Activated T-helper 1 cell treated with anti-CD3 and anti-CD28 coated beads, Interleukin-12 subunit alpha, Interleukin-12 subunit beta, Interleukin-2, Interleukin-4 antibody, amounts not matched to agents 30 ng/mL and 10 ng/mL and 1 ng/mL, durations not matched to agents 14 hours and 24 hours and 36 hours (primary cell): ENCODE measurements at places on chromosomes 2 and 18.

- DNase-seq, result no peak
Observed at GRCh38 chr2:219571311-219572236, at the start of gene OBSL1. OBSL1 (minus strand) TSS chr2:219571539; CDS start chr2:219571232, 307 bp downstream.

DNA sequence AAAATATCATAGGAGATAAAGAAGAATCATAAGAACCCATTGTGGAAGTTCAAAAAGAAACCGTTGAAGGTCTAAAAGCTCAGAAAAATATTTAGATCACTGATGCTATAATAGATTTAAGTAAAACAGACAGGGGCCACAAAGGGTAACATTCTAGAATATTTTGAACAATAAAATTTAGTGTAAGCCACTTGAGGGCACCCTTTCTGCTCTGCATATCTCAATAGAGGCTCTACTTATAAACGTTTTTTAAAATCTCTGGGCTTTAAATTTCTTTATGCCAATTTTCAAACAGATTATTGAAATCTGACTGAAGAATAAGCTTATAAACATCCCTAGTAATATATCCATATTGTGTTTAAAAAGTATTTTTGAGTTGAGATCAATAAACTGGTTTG, 57.6 kb upstream of the IL1RL1 start:
- no peak for DNase-seq

DNA sequence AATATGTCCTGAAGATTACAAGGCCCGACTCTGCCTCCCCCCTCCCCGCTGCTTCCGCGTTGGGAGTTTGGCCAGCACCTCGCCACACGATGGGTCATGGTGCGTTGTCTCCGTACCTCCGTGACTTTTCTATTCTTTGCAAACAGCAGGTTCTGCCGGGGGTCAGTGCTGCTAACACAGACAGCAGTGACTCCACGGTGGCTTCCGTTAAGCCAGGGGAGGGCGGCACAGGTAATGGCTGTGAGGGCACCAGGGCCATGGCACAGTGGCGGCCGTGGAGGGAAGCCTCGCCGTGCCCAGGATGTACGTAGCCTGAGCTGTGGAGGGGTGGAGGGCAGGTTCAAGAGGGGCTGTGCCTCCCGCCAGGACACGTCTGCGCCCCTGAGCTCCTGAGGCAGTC, 115.5 kb downstream of the NFATC1 start:
- no peak for DNase-seq

DNA sequence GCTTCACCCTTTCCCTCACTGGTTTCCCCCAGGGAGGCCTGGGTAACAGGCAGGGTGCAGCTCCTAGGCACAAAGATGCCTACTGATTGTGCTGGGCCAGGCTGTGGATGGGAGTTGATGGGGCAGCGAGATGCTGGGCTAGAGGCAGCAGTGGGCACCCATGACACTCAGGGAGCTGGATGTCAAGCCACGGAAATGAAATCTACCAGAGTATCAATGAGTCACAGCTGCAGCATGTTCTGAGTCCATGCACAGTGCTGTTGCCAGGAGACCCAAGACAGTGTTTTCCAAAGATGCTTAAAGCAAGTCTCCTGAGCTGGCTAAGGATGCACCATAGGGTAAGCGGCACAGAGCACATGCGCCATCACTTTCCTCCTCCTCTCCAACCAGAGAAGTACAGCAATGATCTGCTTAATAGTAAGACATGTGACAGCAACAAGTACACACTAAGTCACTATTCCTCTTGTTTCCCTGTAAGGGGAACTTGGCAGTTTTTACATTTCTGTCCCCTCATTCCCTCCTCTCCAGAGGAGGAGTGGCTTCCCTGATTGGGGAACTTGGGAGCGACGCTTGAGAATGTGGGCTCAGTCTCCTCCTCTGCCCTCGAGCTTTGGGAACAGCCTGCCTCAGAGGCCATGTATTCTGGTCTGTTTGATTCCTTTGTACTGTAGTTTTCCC, 57.2 kb downstream of the CDC42EP3 start:
- no peak for DNase-seq

- no peak for DNase-seq
Observed at GRCh38 chr2:231228974-231229529, 30.6 kb downstream of the ARMC9 start.

GRCh38 chr2:232363784-232364615, 14.6 kb upstream of the ALPP start:
- peak; percentile 28 for DNase-seq

DNA sequence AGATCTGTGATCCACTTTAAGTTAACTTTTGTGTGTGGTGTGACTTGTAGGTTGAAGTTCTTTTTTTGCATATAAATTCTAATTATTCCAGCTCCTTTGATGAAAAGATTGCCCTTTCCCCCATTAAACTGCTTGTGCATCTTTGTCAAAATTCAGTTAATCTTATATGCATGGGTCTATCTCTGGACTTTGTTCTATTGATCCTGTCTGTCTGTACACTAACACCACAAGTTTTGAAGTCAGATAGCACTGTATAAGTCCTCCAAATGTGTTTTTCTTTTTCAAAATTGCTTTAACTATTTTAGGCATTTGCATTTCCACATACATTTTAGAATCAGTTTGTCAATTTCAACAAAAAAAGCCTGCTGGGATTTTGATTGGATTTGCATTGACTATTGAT, 137.6 kb downstream of the BCL11A start:
- DNase-seq, result no peak

DNA sequence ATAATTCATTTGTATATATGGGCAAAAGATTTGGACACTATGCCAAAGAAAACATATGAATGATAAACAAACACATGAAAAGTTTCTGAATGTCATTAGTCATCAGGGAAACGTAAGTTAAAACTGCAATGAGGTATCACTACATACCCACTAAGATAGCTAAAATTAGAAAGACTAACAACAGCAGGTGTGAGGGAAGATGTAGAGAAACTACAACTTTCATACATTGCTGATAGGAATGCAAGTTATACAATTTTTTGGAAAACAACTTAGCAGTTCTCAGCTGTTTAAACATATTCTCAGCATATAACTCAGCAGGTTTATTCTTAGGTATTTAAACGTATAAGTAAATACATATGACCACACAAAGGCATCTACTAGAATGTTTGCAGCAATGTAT, 563.5 kb upstream of the KLHL29 start:
- no peak for DNase-seq

- DNase-seq, result peak; percentile 18
Observed at GRCh38 chr2:120174963-120175581, 48.1 kb downstream of the TMEM185B start.

DNA sequence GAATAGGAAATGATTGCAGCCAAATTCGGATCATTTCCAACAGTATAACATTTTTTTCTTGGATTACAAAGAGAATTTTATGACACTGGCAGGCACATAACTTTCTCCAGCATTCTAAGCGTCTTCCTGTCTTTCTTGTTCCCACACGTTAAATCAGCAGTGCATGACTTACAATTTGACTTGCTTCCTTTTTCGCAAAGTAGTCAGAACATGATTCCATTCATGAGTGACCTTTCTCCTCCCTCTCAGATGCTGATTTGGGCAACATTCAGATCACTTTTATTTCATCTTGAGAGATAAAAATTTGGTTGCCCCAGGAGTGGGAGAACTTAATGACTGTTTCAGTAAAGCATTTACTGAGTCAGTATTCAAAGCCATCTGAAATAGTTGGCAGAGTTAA, 858.7 kb upstream of the ACVR2A start:
- no peak for DNase-seq

DNA sequence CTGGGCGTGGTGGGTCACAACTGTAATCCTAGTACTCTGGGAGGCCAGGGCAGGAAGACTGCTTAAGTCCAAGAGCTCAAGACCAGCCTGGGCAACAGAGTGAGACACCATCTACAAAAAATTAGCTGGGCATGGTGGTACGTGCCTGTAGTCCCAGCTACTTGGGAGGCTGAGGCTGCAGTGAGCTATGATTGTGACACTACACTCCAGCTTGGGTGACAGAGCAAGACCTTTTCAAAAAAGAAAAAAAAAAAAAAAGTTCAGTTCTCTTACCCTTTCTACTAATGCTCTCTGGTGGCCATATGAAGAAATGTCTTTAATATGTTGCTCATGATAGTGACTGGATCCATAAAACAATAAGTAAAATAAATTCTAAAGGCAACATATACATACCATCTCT, 14.9 kb downstream of the TYW5 start:
- no peak for DNase-seq

- DNase-seq, result peak; percentile 52
Observed at GRCh38 chr2:136055929-136056688, 61.8 kb downstream of the CXCR4 start.

GRCh38 chr2:234643407-234643806, 146.5 kb upstream of the ARL4C start:
- DNase-seq, result no peak

DNA sequence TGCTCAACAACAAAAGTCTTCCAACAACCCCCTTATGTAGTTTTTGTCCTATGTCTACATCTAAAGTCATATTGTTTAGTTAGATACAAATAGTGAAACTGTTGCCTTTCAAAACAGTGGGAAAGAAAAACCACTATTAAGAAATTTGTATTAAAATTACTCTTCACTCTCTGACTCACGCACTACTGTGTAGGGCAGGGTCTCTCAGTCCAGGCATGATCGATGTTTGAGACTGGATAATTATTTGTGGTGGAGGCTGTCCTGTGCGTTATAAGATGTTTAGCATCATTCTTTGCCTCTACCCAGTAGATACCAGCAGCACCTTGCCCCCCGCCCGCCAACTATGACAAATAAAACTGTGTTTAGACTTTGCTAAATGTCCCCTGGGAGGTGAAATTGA, 369.4 kb upstream of the ZEB2 start:
- no peak for DNase-seq

- no peak for DNase-seq
Observed at GRCh38 chr2:128607911-128608506, 289.3 kb upstream of the HS6ST1 start.

DNA sequence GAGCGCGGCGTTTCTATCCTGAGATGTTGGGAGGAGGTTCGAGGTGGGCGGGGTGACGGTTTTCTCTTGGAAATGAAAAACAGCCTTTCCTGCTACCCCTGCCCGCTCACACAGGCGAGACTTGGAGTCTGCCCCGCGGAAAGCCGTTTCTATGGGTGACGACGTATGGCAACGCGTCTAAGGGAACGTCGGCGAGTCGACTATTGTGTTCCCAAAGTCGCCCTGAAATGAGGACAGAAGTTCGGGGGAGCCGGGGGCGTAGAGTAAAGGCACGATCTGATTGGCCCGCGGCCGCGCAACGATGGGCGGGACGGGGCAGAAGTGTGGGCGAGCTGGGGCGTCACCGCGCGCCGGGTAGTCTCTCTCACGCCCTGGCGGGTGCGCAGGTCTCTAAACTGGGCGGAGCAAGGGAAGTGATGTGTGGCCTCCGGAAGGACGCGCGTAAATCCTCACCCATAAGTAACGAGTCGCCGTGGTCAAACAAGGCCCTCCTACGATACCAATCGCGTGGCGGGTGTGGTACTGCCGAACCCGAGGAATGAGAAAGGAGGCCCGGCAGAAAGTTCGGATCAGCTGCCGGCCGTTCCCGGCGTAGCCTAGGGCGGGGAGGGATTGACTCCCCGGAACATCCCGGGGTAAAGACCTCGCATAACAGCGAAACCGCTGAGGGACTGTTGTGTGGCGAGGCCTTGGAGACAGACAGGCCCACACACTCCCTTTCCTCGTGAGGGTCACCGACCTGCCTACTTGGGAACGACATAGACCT, 89.6 kb downstream of the FAM161A start:
- peak; percentile 96 for DNase-seq

GRCh38 chr2:69217333-69218080, 169.5 kb downstream of the GFPT1 start:
- DNase-seq, result no peak

GRCh38 chr2:61144697-61145268, 17.2 kb upstream of the C2orf74 start:
- peak; percentile 92 for DNase-seq

DNA sequence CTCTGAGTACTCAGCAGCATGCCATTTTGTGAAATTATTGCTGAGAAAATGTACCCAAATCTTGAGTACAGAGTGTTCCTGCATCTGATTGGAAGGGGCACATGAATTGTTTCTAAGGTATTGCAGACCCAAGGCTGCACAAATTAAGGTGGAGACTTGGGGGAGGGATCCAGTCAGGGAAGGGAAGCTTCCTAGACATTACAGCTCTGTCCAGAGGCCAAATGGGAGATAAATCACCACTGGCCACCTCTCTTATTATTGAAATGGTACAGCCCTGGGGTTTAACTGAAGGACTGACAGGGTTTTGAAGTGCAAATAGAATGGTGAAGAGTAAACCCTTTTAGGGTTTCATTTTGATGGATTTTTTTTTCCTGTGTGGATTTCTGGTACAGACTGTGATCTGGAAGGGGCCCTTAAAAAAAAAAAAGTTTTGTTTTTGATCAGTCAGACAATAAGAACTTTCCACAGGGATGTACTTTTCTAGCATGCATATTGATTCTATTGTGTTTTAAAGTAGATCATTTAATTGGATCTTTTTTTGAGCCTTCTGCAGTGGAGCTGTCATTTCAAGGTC, 119.4 kb downstream of the GREB1L start:
- no peak for DNase-seq

- no peak for DNase-seq
Observed at GRCh38 chr2:238695538-238695937, 152.3 kb upstream of the TWIST2 start.

DNA sequence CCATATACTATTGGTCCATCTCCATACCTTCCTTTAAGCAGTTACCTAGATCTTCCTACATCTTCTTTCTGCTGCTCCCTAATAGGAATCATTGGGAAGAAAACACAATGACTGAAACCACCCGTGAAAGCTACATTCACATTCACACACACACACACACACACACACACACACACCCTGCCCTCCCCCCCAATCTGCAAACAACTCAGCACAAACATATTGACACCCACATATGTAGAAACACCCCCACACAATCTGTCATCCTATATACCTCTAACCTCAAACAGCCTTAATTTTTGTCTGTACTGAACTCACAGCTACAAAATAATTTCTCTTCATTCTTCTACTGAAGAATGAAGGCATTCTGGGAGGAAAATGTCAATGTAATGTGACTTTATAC, 63.8 kb downstream of the KLF7 start:
- DNase-seq, result no peak

DNA sequence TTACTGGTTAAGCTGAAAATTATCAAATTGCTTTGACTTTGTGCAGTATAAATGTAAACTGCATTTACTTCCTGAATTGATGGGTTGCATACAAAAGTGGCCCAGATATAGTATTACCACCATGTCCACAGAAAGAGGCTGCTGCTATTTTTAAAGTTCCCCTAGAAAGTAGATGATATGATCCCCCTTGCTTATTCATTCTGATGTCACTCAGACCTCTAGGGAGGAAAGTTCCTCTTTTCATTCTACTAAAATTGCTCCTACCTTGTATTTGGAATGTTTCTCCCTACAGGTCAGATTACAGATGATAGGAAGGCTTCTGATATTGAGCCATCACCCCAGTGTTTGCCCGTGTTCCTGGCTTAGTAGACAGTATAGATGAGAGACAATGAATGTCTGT, 247.6 kb upstream of the TNP1 start:
- DNase-seq, result no peak

GRCh38 chr2:44120428-44120827, 48.2 kb upstream of the PPM1B start:
- peak; percentile 1 for DNase-seq

DNA sequence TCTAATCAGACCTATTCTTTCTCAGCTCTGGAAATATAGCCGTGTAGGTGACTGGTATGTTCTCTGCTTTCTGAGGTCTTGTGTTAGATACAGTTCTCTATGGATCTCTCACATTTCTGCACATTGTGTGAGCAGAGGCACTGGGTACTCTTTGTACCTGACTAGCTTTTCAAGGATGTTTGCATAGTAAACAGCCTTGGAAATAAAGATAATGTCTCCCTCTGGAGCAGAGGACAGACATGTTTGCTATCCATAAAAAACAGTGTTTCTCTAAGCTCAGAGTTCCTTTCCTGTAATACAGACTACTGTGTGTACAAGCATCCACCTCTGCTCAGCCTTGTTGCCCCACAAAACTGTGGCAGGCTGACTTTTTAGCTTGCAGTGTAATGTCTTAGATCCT, 279.2 kb downstream of the CTNNA2 start:
- DNase-seq, result no peak
